ENCODE measurements at places on chromosomes 6 and 20.

GRCh38 chr6:113907102-113907815, 50.1 kb downstream of the MARCKS start:
- DNase-seq = no peak

DNA sequence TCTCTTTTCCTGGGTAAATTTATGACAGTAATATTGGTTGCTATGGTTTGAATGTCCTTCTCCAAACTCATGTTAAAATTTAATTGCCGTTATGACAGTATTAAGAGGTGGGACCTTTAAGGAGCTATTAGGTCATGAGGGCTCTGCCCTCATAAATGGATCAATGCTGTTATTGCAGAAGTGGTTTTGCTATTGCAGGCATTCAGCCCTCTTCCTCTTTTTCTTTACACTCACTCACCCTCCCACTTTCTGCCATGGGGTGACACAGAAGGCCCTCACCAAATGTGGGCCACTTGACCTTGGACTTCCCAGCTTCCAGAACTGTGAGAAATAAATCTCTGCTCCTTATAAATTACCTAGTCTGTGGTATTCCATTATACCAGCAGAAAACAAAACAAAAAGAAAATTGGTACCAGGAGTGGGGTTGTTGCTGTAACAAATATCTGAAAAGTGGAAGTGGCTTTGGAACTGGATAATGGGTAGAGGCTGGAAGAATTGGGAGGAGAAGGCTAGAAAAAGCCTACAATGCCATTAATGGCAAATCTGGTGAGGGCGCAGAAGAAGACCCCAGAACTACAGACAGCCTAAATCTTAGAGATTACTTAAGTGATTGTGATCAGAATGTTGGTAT, 24.8 kb upstream of the IGF2R start:
- DNase-seq = no peak

DNA sequence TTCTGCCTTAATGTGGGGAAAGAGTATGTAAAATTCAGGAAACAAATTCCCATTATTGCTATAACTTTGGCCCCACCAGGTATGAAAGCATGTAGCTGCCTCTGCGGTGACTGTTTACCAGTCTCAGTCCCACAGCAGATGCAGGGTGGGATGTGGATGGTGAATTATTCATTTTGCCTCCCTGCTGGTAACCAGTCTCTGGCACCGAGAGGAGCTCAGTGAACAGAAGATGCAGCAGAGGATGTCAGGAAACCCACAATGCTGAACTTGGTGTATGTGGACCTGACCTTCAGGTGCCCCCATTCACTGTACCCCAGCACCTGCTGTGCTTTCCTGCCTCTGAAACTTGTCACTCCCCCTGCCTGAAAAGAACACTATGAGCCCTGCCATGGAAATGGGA, 8.8 kb upstream of the METTL24 start:
- no peak for DNase-seq

GRCh38 chr6:153437193-153437592, 306.1 kb upstream of the RGS17 start:
- DNase-seq = no peak

DNA sequence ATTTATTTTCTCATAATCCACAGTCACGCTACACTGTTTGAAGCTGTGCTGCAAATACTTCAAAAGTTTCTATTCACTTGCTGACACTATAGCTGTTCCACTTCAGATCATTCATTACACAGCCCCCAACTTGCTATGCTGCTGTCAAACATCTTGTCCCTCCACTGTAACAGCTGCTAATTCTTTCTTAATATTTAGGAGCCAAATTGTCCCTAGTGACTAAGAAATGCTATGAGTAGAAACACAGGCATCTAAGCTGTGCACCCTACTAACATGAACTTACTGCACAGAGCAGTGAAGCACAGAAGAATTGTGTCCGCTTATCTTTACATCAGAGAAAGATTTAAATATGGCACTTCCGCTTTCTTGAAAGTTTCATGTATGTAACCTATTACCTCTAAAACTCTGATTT, 91.3 kb downstream of the PDE10A start:
- no peak for DNase-seq

All from GM23248 (cell line).